ENCODE measurements at places on chromosomes 16 and 17.

GRCh38 chr16:35574454-35575431 lies 2115.3 kb downstream of the TP53TG3F start:
- DNase-seq = no peak

DNA sequence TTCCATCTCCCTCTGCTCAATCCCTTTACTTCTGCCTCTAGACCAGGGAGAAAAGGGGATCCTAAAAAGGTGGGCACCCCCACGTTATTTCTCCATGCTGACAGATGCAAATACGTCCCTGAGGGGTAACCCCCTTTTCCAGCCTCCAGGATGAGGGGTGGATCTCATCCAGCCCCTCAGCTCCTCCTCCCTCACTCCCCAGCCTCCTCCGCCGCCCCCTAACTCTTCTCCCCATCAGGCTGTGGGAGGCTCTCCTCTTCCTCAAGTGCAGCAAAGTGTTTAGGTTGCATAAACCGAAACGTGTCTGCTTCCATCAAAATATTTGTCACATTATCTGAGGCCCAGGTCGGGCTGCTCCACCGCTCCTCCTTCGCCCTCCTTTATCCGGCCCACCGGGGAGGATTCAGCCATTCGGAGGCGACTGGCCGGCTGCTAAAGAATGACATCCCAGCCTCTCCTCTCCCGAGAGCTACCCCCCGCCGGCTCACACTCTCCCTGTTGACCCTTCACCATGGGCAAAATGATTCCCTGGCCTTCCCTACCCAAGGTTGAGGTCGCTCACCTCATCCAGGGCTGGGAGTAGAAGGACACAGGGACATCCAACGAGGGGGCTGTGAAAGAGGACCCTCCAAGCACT lies 1.2 kb upstream of the C1QL1 start:
- no peak for DNase-seq

DNA sequence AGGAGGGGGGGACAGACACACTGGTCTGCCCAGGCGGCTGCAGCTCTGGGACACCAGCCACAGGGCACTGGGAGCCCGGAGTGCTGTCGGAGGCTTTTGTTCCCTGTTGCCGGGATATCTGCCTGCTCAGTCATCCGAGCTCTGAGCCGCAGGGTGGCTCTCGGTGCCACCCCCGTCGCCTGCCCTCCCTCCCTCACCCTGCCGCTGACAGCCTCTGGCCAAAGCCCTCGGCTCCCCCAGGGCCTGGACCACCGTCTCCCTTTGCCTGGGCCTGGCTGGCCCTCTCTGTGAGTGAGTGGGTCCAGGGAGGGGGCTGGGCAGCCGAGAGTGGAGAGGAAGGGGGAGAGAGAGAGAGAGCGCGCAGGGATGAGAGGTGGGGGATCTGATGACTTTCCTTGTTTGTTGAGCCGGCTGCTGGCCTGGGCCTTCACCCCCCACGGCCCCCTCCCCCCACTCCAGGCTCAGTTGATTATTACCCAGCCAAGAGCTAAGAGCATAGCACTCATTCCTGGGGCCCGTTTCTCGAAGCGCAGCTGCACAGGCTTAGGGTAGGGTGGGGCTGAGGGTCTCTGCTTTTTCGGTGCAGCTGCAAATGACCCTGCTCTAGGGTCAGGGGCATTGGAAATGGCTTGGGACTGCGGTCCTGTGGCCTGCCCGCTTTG lies 2.7 kb downstream of the FOXJ1 start:
- peak; percentile 80 for DNase-seq

GRCh38 chr16:48330841-48331192 lies 54.4 kb downstream of the SIAH1 start:
- no peak for DNase-seq

GRCh38 chr17:69853541-69854224 lies 221.3 kb upstream of the KCNJ16 start:
- no peak for DNase-seq

- peak; percentile 72 for DNase-seq
Observed at GRCh38 chr17:69414408-69415274, at the start of gene MAP2K6. Gene MAP2K6 (plus strand): TSS chr17:69414697. CDS start chr17:69414985, 288 bp downstream.

DNA sequence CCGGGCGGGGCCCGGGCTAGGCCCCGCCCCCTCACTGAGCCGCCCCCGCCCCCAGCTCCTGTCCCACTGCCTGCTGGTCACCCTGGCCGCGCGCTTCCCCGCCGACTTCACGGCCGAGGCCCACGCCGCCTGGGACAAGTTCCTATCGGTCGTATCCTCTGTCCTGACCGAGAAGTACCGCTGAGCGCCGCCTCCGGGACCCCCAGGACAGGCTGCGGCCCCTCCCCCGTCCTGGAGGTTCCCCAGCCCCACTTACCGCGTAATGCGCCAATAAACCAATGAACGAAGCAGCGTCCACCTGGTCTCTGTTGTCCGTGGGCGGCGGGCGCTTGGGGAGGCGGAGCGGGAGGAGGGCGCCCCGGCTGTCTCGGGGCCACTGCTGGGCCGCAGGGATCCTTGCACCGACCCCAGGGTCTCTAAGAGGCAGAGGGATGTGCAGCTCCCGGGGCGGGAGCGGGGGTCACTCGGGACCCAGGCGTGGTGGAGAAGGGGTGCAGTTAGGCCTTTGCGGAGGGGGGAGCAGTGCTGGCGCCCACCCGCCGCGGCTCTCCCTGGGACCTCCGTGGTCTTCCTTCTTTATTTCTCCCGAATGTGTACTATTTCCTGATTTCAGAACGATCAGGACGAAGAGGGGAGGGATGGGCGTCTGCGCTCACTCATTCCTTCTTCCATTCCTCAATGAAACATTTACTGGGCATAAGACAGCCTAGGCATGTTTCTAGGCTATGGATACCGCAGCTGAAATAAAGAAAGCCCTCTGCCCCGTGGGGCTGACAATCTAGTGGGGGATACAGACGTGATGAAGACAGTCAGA lies 2.0 kb downstream of the HBZ start:
- DNase-seq = peak; percentile 52

DNA sequence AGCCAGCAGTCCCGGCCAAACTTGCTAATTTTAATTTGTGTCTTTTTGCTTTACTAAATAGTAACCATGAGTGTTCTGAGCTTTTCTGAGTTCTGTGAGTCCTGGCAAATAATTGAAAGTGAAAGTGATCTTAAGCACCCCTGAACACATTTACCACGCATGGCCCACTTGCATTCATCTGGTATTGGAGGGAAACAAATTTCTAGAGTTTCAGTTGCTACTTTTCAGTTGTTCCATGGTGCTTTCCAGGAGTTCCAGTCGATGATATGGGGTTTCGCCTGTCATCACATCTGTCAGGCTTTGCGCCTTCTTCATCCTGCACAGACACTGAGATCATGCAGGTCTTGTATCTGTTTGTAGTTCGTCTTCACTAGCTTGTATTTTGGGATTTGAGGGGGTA lies 44.1 kb downstream of the CRLF3 start:
- DNase-seq = no peak

DNA sequence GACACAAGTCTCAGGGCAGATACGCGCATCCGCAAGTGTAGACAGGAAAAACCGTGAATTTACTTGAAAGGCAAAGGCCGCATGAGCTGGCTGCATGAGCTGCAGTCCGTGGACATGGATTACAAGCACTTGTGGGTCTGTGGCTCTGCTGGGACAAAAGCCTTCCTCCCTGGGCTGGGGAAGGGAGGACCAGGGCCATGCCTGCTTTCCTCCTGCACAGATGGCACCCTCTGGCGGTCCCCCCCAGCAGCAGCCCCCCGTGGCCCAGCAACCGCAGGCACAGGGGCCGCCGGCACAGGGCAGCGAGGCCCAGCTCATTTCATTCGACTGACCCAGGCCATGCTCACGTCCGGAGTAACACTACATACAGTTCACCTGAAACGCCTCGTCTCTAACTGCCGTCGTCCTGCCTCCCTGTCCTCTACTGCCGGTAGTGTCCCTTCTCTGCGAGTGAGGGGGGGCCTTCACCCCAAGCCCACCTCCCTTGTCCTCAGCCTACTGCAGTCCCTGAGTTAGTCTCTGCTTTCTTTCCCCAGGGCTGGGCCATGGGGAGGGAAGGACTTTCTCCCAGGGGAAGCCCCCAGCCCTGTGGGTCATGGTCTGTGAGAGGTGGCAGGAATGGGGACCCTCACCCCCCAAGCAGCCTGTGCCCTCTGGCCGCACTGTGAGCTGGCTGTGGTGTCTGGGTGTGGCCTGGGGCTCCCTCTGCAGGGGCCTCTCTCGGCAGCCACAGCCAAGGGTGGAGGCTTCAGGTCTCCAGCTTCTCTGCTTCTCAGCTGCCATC lies 1.7 kb upstream of the MRPL12 start:
- peak; percentile 37 for DNase-seq

DNA sequence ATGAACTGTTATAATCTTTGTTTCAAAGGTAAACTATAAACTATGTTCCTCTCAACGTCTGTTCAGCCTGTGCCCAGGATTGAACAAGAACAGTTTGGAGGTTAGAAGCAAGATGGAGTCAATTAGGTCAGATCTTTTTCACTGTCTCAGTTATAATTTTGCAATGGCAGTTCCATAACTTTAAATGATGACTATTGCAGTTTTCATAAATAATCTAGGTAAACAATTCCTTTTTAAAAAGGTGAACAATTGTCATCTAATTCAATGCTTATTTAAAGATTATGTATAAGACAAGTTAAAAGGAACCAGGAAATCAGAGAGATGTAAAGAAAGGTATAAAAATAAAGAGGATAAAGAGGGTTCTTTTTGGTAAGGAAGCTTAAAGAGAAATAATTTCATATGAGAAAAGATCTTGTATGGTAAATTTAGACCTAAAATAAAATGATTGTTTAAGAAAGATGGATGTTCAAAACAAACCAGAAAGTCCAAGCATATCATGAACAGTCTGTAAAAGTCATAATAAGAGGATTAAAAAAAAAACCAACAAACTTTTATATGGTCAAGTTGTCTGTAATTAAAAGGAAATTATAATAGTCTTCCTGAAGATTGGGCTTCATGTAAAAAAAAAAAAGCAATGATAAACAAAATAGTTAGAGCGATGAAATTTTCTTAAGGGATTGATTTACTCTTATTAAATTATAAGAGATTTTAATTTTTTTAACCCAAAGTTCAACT lies 6.1 kb downstream of the KRTAP4-9 start:
- no peak for DNase-seq

- DNase-seq = no peak
Observed at GRCh38 chr16:88068476-88069396, 117.5 kb downstream of the BANP start.

- no peak for DNase-seq
Observed at GRCh38 chr17:77924757-77925336, 33.7 kb upstream of the TNRC6C start.

- no peak for DNase-seq
Observed at GRCh38 chr17:1120596-1121441, 59.0 kb downstream of the ABR start.

DNA sequence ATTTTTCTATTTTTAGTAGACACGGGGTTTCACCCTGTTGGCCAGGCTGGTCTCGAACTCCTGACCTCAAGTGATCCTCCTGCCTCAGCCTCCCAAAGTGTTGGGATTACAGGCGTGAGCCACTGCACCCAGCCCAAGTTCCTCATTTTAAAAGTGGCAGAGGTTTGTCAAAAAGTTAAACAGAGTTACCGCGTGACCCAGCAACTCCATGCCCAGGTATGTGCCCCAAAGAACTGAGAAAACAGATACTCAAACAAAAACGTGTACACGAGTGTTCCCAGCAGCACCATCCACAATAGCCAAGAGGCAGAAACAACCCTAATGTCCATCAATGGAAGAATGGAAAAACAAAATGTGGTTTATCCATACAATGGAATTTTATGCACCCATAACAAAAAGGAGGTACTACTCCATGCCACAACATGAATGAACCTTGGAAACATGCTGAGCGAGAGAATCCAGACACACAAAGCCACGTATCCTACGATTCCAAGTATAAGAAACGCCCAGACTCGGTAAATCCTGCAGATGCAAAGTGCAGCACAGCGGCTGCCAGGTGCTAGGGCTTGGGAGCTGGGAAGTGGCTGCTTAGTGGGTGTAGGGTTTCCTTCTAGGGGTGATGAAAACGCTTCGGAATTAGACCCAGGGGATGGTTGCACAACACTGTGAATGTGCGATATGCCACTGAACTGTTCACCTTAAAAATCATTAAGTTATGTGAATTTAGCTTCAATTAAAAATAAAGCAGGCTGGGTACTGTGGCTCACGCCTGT lies 24.8 kb downstream of the ADCY9 start:
- no peak for DNase-seq

- peak; percentile 62 for DNase-seq
Observed at GRCh38 chr16:88561485-88562359, 8.5 kb upstream of the ZC3H18 start.

GRCh38 chr17:9436630-9437029 lies 139.0 kb downstream of the STX8 start:
- no peak for DNase-seq

- DNase-seq = no peak
Observed at GRCh38 chr17:17417718-17418181, 59.0 kb upstream of the MED9 start.

- DNase-seq = no peak
Observed at GRCh38 chr16:84607694-84608093, 10.2 kb downstream of the COTL1 start.

- peak; percentile 77 for DNase-seq
Observed at GRCh38 chr17:63774141-63774968, at the start of gene DDX42. Gene DDX42 (plus strand): TSS chr17:63774170. CDS start chr17:63787050, 12,880 bp downstream.

DNA sequence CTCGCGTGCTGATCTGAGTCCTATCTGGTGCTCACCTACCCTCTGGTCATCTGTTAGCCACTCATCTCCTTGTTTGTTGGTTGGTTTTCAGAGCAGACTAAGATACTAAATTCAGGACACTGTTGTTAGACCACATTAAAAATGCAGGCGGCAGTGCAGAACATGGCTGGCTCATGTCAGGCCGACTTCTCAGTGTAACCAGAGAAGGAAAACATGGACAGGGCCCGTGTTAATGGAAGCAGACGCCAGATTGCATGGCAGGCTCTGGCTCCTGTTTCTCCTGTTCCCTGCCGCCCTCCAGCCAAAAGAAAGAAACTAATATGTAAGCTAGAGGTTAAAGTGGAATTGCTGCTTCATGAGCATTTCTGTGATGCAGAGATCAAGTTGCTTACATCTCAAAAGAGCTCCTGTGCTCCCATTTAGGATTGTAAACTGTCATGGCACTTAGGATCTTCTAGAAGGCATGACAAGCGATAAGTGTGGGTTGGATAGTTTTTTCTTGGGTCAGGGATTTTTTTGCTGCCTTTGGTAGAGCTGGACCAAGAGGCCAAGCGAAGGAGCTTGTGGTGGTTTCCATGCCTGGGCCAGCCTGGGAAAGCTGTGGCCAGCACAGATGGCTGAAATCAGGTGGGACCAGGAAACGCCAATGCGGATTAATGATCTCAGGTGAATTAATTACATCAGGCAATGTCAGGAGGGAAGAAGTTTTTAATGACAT lies 56.1 kb downstream of the YPEL2 start:
- DNase-seq = no peak

DNA sequence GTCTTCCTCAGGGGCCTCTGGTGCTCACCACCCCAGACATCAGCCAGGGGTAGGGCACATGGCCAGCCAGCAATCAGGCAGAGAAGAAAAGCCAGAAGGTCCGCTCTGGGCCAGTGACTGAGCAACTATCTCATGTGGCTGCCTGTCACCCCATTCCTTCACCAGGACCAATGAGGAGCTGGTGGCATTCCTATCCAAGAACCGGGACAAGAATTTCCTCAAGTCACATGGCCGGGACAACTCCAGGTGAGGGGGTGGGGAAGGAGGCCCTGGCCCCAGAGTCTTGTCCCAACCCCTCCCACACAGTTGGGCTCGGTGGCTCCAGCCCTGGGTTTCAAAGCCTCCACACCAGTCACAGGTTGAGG lies 9.4 kb downstream of the XYLT2 start:
- DNase-seq = no peak

- no peak for DNase-seq
Observed at GRCh38 chr16:85136213-85136701, 24.0 kb upstream of the CIBAR2 start.

- DNase-seq = no peak
Observed at GRCh38 chr16:4651827-4652226, 27.2 kb downstream of the MGRN1 start.

- DNase-seq = peak; percentile 80
Observed at GRCh38 chr17:31524926-31525800, 133.7 kb downstream of the RAB11FIP4 start.
